GM12864 (cell line): ENCODE measurements at places on chromosomes 16 and 17.

GRCh38 chr16:51166091-51166490 is 15.0 kb upstream of the SALL1 start:
- no peak for DNase-seq

- DNase-seq, result no peak
Measured at GRCh38 chr17:36884495-36885152, 52.7 kb upstream of the LHX1 start.

DNA sequence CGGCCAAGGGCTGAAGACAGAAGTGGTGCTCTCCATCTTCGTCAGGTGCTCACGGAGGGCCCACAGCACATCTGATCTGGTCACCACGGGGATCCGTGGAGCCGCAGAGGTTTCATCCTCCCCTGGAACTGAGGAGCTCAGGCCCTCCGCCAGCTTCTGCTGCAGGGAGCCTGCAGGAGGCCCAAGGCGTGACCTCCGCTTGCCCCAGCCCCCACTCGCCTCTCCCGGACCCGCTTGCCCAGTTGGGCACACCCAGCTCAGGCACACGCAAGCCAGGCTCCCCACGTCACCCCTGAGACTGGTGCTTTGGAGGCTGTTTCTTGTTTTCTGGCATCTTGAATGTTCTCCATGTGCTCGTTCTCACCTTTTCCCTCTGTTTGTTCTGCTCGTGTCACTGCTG is 39.4 kb upstream of the CHMP6 start:
- DNase-seq, result no peak

DNA sequence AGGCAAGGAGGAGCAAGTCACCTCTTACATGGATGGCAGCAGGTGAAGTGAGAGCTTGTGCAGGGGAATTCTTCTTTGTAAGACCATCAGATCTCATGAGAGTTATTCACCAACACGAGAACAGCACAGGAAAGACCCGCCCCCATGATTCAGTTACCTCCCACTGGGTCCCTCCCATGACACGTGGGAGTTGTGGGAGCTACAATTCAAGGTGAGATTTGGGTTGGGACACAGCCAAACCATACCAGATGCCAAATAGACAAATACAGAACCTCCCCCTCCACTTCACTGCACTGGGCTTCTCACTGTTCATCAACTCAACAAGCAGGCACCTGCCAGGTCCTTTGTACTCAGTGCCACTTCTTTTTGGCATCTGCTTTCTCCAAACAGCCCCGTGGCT is 100.2 kb downstream of the WSCD1 start:
- DNase-seq, result no peak
